ENCODE measurements at places on chromosomes 11 and 22. TPM values are rescaled to one million over a fixed set of nuclear protein-coding genes. Genes with fewer than 3 reads are reported as not detected.

DNA sequence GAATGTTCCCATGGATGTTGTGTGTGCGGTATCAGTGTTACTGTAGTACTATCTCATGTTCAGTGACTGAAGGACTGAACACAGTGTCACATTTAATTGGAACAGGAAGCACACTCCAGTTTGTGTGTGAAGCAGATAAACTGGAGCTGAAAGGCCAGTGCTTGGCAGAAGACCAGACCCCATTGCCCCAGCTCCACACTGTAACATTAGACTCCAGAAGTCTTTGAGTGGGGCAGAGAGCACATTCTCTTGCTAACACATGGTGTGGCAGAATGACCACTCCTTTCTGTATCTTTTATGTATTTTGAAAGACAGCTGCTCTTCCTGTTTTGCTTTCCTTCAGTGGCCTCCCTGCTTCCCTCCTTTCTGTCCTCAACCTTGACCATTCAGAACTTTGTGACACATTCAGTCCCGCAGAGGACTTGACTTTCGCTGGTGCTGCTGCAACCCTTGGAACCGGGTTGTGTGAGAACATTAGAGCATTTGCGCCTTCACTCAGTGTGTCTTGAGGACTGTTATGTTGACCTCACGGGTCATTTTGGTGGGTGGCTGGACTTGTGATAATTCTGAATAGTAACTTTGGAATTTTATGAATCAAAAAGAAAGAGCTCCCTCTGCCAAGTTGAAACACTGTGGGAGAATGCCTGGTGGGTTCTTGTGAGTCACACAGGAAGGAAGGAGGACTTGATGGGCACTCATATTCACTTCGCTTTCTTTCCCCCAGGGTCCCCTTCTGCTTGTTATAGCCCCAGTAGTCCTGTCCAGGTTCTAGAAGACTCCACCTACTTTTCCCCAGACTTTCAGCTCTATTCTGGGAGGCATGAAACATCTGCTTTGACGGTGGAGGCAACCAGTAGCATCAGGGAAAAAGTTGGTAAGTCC is 26.4 kb downstream of the AMOTL1 start:
- H3K4me1 ChIP-seq: no peaks in the 10 kb centered on the region
- no peak for DNase-seq
- H3K4me3 ChIP-seq: no peak overlapping the region
- no peaks in the 10 kb centered on the region for H3K36me3 ChIP-seq

DNA sequence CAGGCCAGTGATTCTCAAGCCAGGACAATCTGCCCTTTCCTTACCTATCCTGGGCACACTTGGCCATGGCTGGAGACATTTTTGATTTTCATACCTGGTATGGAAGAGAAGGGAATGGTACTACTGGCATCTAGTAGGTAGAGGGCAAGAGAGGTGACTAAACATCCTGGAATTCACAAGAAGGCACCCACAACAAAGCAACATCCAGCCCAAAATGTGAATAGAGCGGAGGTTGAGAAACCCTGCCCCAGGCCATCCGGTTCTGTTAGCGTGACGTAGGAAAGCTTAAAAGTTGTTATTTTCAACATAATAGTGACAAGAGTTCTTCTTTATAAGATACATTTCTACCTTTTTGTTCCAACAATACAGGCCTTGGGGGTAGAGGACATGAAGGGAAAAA is 114.9 kb upstream of the ALX4 start:
- H3K27ac ChIP-seq: no peak overlapping the region
- H3K4me1 ChIP-seq: no peaks in the 10 kb centered on the region
- no peak for DNase-seq
- H3K36me3 ChIP-seq: no peaks in the 10 kb centered on the region
- no peaks in the 10 kb centered on the region for H3K27me3 ChIP-seq

PANX2 gene
- total RNA-seq: not detected

- H3K4me1 ChIP-seq: peaks cover 11% of the 10 kb centered on the region
- H3K36me3 ChIP-seq: no peaks in the 10 kb centered on the region
- H3K4me3 ChIP-seq: no peak overlapping the region
- H3K27me3 ChIP-seq: peaks cover 4% of the 10 kb centered on the region
Observed at GRCh38 chr22:43293655-43294392, 49.3 kb downstream of the SCUBE1 start.

DNA sequence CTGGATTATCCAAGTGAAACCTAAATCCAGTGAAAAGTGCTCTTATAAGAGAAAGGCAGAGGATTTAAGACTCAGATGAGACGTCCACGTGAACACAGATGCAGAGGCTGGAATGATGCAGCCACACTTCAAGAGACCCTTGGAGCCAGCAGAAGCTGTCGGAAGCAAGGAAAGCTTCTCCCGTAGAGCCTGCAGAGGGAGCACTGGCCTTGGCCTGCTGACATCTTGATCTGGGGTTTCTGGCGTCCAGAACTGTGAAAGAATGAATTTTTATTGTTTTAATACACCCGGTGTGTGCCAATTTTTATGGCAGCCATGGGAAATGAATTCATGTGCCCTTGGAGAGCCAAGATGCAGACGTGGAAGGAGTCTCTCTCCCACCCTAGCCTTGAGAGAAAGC is 407.0 kb upstream of the B3GAT1 start:
- no peaks in the 10 kb centered on the region for H3K27me3 ChIP-seq
- H3K27ac ChIP-seq: no peak overlapping the region
- no peak overlapping the region for H3K4me3 ChIP-seq
- no peaks in the 10 kb centered on the region for H3K4me1 ChIP-seq
- DNase-seq: no peak

UBE2L6 gene
- 79.4 TPM for total RNA-seq

- DNase-seq: no peak
- no peaks in the 10 kb centered on the region for H3K27me3 ChIP-seq
- H3K27ac ChIP-seq: no peak overlapping the region
- H3K4me1 ChIP-seq: no peaks in the 10 kb centered on the region
- H3K4me3 ChIP-seq: no peak overlapping the region
Observed at GRCh38 chr11:113034576-113034975, 73.4 kb downstream of the NCAM1 start.

LRP4 gene
- total RNA-seq: 0.13 TPM

DNA sequence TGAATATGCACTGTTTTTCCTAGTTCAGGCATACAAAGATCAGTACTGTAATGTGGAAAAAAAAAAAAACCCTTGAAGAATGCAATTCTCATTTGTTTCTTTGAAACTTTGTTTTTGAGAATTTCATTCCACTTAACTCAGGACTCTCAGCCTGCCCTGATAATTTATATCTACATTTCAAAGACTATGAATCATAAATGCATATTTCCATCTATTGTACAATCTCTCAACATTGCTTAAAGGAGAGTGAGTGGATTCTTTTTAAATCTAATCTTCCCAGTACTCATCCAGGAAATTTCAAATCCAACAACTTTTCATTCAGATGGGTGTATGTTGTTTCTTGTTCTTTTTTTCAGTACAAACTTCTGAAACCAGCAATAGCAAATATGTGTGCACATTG is 322.2 kb upstream of the DDI1 start:
- no peak overlapping the region for H3K4me3 ChIP-seq
- H3K36me3 ChIP-seq: no peaks in the 10 kb centered on the region
- no peak for DNase-seq
- H3K27ac ChIP-seq: no peak overlapping the region
- no peaks in the 10 kb centered on the region for H3K4me1 ChIP-seq

GRCh38 chr22:35582861-35583670 is 34.1 kb downstream of the MB start:
- H3K4me3 ChIP-seq: no peak overlapping the region
- peaks cover 6% of the 10 kb centered on the region for H3K4me1 ChIP-seq
- DNase-seq: peak; percentile 28
- H3K27ac ChIP-seq: no peak overlapping the region

DNA sequence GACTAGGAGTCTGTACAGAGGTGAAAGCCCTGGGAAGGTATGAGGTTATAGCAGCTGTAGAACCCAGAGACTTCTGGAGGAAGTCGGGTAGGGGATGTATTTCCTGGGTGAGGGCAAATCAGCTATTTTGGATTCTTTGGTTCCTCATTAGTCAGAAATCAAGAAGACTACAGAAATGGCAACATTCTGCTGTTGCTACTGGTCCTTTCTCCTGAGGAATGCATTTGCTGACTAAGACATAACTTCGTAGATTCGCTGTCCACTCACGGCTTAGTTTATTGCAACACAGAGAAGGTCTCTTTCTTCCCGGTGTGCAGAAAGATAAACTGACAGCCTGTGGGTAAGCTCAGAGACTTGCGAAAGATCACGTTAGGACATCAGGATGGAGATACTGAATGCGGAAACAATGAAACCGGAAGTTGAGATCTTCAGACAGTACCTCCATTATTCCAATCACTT is 25.3 kb upstream of the SESN3 start:
- H3K36me3 ChIP-seq: no peaks in the 10 kb centered on the region
- no peak overlapping the region for H3K4me3 ChIP-seq
- no peaks in the 10 kb centered on the region for H3K27me3 ChIP-seq
- no peak for DNase-seq
- peaks cover 31% of the 10 kb centered on the region for H3K4me1 ChIP-seq
- H3K27ac ChIP-seq: peak overlapping the region; percentile 43

PRR5L gene
- total RNA-seq: 49.6 TPM

- peaks cover 4% of the 10 kb centered on the region for H3K4me1 ChIP-seq
- DNase-seq: no peak
- no peak overlapping the region for H3K4me3 ChIP-seq
- H3K27ac ChIP-seq: no peak overlapping the region
- H3K36me3 ChIP-seq: peaks cover 13% of the 10 kb centered on the region
Observed at GRCh38 chr22:41384128-41384527, 2.4 kb downstream of the TEF start.

DNA sequence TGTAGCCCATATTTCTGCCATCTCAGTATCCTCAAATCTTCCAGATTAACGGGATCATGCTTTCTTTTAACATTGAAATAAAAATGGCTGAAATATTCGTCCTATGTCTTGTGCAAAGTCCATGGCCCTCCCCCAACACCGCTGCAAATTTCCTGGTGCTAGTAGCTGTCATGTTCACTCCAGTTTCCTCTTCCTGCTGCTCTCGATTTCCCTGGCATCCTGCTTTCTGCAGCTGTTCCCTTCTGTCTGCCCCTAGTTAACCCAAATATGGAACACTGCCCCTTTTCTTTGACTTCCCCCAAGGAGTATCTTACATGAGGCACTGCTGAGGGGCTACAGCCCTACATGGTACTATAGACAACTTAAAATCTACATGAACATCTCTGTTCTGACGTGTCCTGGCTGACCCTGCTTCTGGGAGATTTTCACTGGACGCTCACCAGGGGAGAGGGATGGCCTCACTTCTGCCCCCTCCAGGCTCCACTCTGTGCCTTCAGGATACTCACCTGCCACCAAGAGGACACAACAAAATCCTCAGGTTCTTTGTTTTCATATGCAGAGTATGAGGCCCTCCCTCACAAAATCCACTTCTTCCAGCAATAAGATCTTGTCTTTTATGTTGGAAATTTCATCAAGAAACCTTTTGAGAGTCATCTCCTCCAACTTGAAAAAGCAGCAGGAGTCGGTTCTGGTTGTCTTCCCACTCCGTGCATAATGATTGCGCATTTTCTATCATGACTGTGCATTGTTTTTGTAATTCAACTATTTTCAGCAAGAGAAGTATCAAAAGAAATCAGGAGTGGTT is 29.5 kb upstream of the SCUBE2 start:
- H3K36me3 ChIP-seq: no peaks in the 10 kb centered on the region
- no peaks in the 10 kb centered on the region for H3K27me3 ChIP-seq
- DNase-seq: no peak
- no peaks in the 10 kb centered on the region for H3K4me1 ChIP-seq

GRCh38 chr22:20456064-20456721 is 18.6 kb upstream of the SCARF2 start:
- H3K27ac ChIP-seq: no peak overlapping the region
- H3K36me3 ChIP-seq: no peaks in the 10 kb centered on the region
- peak; percentile 71 for DNase-seq
- no peaks in the 10 kb centered on the region for H3K27me3 ChIP-seq
- H3K4me1 ChIP-seq: peaks cover 31% of the 10 kb centered on the region

CADM1 gene
- total RNA-seq: 6.2 TPM

GRCh38 chr11:36478700-36479329 is 31.3 kb downstream of the TRAF6 start:
- H3K27ac ChIP-seq: no peak overlapping the region
- H3K36me3 ChIP-seq: no peaks in the 10 kb centered on the region
- DNase-seq: peak; percentile 9
- H3K4me3 ChIP-seq: no peak overlapping the region
- H3K27me3 ChIP-seq: no peaks in the 10 kb centered on the region

- H3K27ac ChIP-seq: no peak overlapping the region
- no peak overlapping the region for H3K4me3 ChIP-seq
- no peak for DNase-seq
Observed at GRCh38 chr22:29112681-29113080, 39.8 kb downstream of the KREMEN1 start.

ESAM gene
- total RNA-seq: 1.2 TPM

DNA sequence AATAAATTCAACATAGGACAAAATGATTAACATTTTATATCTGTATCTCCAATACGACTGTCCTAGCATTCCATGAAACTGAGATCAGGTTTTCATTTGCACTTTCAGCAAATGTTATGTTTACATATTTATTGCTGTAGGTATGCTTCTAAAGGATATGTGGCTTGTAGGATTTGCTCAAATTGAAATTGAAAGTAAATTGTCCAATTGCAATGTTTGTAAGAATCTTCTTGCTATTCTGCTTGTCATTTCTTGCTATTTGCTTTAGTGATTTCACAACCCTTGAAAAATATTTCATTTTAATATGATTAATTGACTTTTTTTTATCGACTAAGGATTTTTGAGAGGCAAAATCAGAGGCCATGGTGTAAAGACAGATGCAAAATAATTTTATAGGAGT is 904.2 kb upstream of the RAG2 start:
- no peak overlapping the region for H3K27ac ChIP-seq
- H3K27me3 ChIP-seq: no peaks in the 10 kb centered on the region
- H3K36me3 ChIP-seq: no peaks in the 10 kb centered on the region

CCDC15 gene
- total RNA-seq: 1.6 TPM

DNA sequence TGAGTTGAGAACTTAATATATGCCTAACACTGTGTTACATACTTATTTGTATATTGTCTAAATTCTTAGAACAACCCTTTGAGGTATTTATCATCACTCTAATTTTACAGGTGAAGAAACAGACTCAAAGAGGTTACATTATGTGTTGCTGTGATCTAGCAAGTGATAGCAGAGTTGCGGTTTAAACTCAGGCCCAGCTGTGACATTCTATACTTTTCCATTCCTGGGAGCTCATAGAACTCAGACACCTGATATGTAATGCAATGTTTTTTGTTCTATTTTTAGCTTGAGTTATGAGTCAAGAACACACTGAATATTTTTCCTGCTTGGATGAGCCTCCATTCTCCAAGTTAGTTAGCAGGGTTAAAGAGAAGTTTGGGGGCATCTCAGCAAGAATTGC is 449.7 kb upstream of the DDI1 start:
- no peaks in the 10 kb centered on the region for H3K27me3 ChIP-seq
- no peaks in the 10 kb centered on the region for H3K36me3 ChIP-seq
- no peak for DNase-seq
- H3K4me3 ChIP-seq: no peak overlapping the region
